ENCODE measurements at places on chromosomes 1 and 21. TPM values are rescaled to one million over a fixed set of nuclear protein-coding genes. Genes with fewer than 3 reads are reported as not detected.
A peak's percentile ranks its signal among the peaks of the same experiment; 100 is the strongest.

The NBPF10 gene
- total RNA-seq, result 2.5 TPM

DNA sequence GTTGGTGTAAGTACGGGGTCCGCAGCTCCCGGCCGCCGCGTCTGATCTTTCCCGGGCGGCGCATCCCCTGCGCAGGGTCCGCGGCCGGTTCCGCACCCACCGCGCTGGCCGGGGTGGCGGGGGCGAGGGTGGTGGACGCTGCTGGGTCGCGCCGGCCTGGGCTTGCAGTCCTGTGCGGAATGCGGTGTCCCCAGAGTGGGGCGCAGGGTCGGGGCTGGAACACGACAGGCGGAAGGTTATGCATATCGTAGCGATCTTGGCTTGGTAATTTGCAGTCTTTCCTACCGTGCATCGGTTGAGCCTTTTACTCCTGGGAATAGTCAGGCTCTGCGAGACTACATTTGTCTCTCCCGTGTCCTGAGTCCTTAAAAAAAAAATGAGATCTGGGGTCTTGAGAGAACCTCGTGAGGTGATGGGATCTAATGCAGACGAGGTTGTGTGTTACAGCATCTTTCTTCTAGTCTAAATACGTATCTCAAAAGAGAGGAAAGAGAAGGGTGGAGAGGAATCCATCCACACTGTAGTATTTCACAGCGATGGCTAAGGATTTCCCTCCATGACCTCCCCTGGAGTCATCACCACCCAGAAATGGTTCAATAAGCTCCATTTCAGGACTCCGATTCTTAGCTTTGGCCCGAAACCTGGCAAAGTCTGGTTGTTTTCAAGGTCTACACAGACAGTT is 572 bp downstream of the ATP1B1 start:
- peak; percentile 10 for DNase-seq

- no peak for DNase-seq
Observed at GRCh38 chr1:163410073-163410999, 88.6 kb downstream of the NUF2 start.

- DNase-seq, result peak; percentile 73
Observed at GRCh38 chr1:36306210-36306901, at the start of gene SH3D21. SH3D21 (plus strand) TSS chr1:36306368; CDS start chr1:36306421, 53 bp downstream.

DNA sequence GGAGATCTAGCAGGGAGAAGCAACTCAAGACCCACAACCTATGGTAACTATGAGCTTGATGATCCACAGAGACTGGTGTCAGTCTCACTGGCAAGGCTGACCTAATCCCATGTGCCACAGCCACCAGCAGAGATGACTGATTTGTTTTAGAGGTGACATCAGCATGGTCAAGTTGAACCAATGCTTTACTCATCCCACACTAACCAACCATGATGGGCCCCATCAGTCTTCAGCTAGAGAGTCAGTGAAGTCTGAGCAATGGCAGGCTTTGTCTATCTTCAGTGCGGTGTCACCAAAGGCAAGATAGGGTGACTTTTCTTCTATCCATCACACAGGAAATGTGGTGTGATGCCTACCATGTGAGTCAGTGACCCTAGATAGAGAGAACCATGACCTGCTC is 1470.7 kb downstream of the NCAM2 start:
- DNase-seq, result no peak

The NLRP3 gene
- total RNA-seq, result 7.8 TPM

The CCDC30 gene
- 1.3 TPM for total RNA-seq

GRCh38 chr1:248611883-248612414 is 14.4 kb upstream of the OR2T10 start:
- no peak for DNase-seq

GRCh38 chr1:6827630-6828165 is 42.4 kb downstream of the CAMTA1 start:
- no peak for DNase-seq

GRCh38 chr1:245599371-245600174 is 444.8 kb downstream of the KIF26B start:
- no peak for DNase-seq

- no peak for DNase-seq
Observed at GRCh38 chr1:201536558-201536957, 2.4 kb upstream of the NAV1 start.

- no peak for DNase-seq
Observed at GRCh38 chr1:7813677-7814373, 29.7 kb downstream of the PER3 start.

- no peak for DNase-seq
Observed at GRCh38 chr1:23263380-23263887, 46.1 kb upstream of the HTR1D start.

DNA sequence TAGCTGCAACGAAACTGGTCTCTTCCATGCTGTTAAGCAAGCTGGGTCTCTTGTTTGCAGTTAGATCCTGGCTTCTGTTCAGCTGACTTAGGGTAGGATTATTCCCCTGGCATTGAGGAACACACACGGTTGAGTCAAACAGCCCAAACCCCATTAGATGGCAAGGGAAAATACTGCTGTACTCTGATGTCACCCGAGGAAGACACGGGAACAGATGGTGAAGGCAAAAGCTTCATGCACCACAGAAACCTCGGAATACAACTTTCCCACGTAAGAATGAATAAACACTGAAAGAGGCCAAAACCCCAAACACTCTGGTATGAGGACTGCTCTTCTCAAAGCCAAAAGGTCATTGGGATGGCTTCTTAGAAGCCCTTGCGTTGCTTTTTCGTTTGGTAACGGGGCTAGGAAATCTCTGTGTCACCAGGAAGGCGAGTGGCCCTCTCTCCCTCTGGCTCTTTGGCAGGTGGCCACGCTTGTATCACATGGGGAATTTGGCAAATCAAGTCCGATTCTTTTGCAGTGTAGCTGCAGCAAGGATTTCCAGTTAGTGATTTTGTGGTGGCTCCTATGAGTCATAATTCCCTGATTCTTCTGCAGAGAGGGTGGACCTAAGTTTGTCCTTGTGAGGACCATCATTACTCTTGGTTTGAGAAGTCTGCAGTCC is 16.7 kb upstream of the LYST start:
- DNase-seq, result no peak

- DNase-seq, result no peak
Observed at GRCh38 chr1:54844564-54844963, 42.4 kb downstream of the DHCR24 start.

GRCh38 chr1:1799716-1800115 is 21.4 kb upstream of the NADK start:
- DNase-seq, result no peak

DNA sequence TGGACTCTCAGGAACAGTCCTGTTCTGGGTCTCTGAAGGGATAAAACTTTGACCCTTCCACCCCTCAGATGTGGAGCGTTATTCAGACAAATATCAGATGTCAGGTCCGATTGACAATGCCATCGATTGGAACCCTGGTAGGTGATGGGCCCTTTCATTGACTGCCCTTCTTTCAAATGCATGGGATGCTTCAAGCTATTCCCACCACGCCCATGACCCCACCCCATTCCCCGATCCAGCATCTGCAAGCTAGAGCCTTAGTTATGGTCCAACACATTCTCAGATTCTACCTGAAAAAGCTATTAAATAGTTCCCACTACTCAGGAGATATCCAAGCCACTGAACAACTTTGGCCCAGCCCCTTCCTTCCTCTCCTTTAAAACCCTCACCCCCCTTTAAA is 12.5 kb downstream of the POLR3GL start:
- no peak for DNase-seq

- DNase-seq, result no peak
Observed at GRCh38 chr1:158329733-158330132, 1.6 kb downstream of the CD1B start.

GRCh38 chr1:72678683-72679082 is 396.3 kb upstream of the NEGR1 start:
- DNase-seq, result no peak

GRCh38 chr1:235549351-235550139 is 45.3 kb upstream of the B3GALNT2 start:
- no peak for DNase-seq

DNA sequence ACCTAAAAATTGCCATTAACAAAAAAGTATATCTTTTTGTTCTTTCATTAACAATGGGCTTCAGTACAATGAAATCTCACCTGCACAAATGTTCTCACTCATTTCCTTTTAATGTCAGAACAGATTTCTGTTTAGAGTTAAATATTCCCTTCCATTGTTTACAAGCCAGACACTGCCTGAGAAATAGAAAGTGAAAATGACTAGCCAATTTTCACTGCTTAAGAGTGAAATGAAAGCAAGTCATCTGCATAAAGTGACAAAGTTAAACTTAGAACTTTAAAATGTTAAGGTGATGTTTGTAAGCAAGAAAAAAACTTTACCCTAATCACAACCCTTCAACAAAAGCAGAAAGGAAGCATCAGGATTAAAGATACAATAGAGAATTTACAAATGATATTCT is 27.5 kb downstream of the COA6 start:
- DNase-seq, result no peak

The ARHGEF16 gene
- 0.22 TPM for total RNA-seq

The INSRR gene
- not detected for total RNA-seq

DNA sequence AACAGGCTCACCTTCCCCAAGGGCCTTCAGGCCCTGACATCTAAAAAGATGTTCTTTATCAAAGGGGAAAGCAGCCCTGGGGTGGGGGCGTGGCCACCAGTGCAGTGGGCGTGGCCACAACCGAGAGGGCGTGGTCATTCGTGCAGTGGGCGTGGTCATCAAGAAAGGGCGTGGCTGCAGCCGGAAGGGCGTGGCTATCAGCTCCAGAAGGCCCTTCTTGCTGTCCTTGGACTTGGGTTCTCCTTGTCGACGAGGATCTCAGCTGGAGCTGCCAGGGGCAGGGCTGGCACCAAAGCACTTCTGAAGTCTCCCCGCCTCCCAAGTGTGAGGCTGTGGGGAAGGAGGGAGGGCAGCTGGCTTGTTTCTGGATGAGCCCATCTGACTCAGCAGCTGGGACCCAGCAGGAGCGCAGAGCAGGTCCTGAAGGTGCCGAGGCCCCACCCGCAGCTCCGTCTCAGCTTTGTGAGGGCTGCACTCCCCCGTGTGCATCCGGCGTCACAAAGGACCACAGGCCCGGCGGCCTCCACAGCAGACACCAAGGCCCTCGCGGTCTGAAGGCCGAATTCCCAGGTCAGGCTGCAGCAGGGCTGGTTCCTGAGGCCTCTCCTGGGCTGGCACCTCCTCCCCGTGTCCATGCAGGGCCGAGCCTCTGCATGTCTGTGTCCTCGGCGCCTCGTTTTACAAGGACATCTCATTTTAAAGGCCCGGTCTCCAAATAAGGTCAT is 12.8 kb downstream of the PDE9A start:
- no peak for DNase-seq

The OPRD1 gene
- not detected for total RNA-seq

DNA sequence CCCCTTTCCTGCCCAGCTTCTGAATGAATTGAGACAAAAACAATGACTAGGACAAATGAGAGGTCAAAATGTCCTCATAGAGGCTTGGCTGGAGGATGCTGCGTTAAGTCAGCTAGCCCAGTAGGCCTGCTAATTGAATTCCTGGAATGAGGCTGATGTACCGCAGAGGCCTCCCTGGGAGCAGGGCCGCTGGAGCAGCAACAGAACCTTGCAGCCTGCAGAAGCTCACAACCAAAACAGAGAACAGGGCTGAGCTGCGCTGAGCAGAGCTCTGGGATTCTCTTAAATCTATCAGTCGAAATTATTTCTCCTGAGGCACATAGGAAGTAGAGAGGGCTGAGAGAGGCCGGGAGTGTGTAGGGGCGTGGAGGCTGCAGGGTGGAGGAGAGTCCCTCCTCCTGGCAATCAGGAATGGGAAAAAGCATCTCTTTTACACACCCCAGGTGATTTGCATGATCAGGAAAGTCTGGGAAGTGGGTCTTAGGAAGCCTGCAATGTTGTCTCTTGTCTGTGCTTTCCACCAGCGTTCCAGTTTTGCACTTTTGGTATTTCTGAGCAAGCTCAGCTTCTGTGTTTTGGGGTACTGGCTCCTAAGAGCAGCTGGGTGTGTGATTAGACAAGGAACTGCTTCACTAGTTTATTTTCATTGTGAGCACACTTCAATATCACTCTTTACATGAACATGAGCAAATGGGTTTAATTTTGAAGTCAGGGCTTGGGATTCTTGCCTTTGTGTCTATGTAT is 66.5 kb downstream of the RYR2 start:
- DNase-seq, result no peak

DNA sequence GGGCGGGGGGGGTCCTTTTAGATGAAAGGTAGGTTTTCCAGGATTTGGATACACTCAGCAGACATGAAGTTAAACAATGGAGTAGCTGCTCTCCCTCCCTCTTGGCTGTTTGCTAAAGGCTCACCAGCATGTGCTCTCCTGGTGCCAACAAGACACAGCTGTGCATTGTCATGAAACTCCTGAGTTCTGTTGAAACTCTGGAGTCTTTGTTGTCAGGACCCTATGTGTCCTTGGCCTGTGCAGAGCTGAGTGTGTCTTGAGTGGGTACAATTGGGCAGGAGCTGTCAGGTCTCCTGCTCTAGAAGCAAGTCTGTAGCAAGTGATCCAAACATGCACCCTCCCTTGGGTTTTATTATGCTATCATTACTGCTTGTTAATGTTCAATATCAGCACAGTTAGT is 12.7 kb downstream of the TBX19 start:
- no peak for DNase-seq

The AK2 gene
- 25.6 TPM for total RNA-seq

The CR1 gene
- total RNA-seq, result 2.8 TPM

GRCh38 chr1:232435729-232436128 is 194.2 kb downstream of the SIPA1L2 start:
- no peak for DNase-seq

The RNU1-3 gene
- total RNA-seq, result 4,982 TPM

The KCNE2 gene
- not detected for total RNA-seq

- no peak for DNase-seq
Observed at GRCh38 chr1:202165942-202166843, 5.8 kb upstream of the PTPN7 start.

The LRRC40 gene
- total RNA-seq, result 12.4 TPM

DNA sequence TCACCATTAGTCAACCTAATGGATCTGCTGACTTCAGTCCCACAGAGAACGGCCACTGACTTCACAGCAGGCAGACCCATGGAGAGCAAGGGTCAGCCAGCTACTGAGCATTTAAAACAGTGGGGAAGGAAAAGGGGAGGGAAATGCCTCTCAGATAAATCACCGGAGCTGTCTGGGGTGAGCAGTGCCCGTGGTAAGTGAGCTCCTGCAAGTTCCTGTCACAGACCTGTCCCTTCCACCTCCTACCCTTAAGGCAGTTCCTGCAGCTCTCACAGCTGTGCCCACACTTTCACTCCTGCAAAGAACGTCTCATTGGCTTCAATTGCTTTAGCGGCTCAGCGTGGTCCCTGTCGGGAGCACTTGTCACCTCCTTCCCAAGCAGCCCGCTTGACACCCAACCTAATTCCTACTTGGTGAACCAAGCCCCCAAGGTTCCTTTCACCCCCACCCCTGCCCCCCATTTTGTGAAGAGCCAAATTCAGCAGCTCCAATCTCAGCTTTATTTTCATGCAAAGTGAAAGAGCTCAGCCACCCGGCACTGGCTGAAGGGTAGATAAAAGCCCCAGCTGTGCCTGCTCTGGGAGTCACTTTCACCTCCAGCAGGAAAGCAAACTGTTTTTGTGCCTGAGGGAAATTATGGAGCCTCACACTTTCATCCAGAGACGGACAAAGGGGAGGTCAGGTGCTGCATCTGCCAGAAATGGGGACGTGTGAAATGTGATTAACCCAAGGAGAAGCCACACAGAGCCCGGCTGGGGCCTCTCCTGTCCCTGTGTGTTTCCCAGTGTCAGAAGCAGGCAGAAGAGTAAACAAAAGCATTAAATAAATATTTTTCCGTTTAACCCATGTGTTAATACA is 306.2 kb downstream of the TTLL7 start:
- DNase-seq, result peak; percentile 38

The ROR1 gene
- not detected for total RNA-seq

Measured in CD4-positive, alpha-beta T cell (primary cell).